ENCODE measurements at places on chromosomes 3 and 15.

GRCh38 chr15:40536501-40536900 lies 28.3 kb downstream of the CCDC32 start:
- no peak for DNase-seq

DNA sequence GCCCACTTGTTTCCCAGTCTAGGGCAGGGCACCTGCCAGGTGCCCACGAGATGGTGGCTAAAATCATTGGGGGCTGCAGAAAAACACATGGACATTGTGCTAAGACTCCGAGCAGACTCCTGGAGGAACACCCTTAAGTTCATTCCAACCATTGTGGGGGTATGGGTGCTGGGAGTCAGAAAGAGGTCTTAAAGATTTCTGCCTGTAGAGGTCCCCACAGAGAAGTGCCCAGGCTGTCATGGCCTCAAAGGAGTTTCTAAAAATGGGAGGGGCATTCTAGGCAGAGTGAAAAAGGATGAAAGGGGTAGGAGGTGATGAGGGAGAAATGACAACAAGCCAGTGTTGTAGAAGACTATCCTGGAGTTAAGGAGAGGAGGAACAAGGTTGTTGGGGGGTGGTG lies 17.1 kb downstream of the RBP1 start:
- DNase-seq, result no peak

DNA sequence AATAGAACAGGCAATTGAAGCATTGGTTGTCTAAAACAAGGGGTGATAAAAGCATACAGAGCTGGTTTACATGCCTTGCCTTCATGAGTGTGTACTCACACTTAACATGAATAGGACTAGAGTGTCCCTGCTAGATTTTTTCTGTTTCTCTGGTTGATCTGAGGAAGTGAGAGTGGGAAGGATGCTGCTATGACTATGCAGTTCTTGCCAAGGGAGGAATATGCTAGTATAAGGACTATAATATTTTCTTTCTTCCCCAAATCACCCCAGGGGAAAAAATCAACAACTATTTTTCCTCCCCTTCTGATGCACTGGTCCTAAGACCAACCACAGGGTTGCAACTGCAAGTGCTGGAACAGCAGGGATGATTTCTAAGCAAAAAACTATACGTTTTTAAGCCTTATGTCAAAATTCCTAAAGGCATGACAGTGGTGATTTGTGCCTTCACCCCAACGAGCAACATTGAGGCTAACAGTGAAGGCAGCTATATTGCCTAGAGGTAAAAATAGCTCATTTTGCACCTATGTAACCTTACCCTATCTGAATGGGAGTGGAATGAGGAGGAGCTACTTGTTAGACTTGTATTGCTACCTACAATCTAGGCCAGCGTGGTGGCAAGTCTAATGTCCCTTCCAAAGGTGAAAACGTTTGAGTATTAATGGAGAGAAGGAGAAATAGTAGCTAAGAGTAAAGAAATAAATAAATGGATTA lies 33.5 kb upstream of the USP8 start:
- no peak for DNase-seq

DNA sequence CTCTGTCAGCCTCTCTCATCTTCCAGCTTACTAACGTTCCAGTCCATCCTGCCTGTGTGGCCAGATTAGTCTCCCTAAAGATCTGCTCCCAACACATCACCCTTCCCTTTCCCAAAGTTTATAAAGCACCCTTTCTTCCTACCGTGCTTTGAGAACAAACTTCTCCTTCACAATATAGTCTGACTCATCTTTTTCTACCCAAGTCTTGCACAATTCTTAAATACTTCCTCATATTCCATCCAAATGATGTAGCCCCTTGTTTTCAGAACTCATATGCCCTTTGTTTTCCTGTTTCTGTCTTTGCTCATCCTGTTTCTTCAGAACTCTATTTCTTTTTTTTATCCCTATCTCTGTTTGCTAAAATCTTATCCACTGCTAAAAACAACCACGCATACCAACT lies 326.8 kb downstream of the MFSD1 start:
- DNase-seq, result no peak

GRCh38 chr3:65313666-65314065 lies 625.9 kb upstream of the ADAMTS9 start:
- no peak for DNase-seq

DNA sequence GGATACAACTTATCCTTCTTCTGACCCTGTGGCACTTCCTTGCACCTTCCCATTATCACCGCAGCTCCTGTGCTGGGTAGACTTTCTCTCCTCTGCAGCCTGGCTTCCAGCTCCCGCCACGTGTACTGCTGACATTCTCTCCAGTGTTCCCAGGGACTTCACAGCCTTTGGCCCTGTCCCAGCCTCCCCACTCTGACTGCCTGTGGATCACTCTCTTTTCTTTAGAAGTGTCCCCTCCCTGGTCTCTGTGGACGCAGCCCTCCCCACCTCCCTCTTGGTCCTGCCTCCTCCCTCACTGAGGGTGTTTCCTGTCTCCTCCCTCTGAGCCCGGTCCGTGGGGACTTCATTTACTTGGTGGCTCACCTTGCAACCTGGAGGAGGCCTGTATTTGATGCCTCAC lies 17.4 kb downstream of the PDIA5 start:
- DNase-seq, result no peak

DNA sequence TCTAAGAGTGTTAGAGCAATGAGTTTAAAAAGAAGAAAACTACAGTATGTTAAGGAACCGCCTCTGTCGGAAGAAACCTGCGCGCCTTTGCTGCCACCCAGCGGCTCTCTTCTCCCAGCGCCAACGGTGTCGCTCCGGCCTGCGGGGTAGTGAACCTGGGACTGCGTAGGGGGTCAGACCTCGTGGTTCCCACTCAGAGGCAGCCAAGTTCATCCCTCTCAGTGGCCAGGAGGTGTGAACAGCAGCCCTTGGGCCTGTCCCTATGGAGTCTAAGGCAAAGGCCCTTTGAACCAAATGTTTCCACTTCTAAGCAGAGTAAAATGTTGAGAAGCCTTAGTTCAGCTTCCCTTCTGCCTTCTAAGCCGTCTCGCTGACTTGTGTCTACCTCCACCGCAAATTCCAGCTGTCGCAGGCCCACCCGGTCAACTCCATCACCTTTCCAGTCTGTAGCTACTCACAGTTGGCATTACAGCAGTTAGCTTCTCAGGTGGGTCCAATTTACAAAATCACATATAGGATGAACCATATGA lies 980 bp upstream of the RAB27A start:
- peak; percentile 75 for DNase-seq

- DNase-seq, result no peak
Observed at GRCh38 chr15:60913900-60914299, 315.2 kb downstream of the RORA start.

DNA sequence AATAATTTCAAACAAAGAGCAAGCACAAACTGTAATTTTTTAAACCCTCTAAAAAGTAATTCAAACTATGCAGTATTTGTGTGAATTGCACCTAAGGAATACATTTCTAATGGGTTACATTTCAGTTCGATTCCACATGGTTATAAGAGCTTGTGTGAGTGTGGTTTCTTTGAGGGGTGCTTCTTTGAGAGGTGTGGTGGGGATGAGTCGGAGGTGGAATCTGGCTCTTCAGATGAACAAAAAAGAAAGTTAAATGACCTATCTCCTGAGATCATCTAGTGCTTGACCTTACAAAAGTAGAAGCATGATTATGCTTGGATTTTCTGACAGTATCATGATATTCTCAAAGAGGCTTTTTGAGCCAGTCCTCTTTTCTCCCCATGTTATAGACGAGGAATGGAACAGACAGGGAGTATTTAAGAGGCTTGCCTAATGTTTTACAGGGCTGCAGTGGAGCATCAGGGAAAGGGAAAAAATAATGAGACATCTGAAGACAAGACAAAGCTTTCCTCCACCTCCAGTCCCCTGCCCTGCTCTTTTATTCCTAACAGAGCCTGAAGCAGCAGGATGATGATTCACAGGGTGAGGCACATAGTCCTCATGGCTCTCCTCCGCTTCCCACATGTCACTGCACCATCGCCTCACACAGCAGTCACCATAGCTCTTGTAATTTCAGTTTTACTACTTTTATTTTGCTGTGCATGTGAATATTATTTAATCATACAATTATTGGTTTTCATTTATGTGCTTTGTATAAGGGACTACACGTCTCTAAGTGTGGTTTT lies 82.0 kb downstream of the LYSMD4 start:
- DNase-seq, result no peak

DNA sequence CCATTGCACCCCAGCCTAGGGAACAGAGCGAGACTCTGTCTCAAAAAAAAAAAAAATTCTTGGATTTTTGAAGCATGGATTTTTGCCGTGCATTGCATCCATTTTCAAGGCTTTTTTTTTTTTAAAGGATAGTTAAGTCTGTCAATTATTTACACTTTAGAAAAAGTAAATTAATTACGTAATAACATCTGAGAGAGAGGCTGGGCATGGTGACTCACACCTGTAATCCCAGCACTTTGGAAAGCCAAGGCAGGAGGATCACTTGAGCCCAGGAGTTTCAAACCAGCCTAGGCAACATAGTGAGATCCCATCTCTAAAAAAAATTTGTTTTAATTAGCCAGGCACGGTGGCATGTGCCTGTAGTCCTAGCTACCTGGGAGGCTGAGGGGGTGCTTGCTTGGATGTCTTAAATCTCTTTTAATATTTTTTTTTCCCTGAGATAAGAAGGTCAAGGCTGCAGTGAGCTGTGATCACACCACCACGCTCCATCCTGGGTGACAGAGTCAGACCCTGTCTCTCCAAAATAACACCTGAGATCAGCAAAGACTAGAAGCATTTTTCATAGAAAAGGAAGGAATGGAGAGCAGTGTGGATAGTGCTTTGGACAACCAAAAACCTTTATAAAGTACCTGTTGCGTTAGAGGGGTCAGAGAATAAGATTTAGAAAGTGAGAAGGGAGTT lies 6.8 kb upstream of the SENP7 start:
- no peak for DNase-seq

- no peak for DNase-seq
Observed at GRCh38 chr3:73813291-73813690, 188.6 kb upstream of the PDZRN3 start.

GRCh38 chr3:185995352-185995751 lies 57.5 kb upstream of the TRA2B start:
- DNase-seq, result no peak

GRCh38 chr3:110752307-110752706 lies 319.3 kb upstream of the NECTIN3 start:
- no peak for DNase-seq

DNA sequence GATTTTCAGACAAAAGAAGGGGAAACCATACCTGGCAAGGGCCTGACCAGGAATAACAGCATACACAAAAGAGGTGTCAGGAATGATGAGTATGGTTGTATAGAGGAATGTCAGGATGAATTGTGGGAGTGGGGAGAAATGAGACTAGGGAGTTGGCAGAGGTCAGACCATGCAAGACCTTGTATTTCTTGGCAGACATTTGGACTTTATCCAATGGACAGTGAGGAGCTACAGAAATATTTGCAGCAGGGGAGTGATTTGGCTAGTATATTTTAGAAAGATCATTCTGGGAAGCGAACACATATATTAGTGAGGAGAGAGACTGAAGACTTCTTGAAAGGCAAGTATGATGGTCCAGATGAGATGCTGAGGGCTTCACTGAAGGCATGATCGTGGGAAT lies 25.4 kb upstream of the ALPK3 start:
- no peak for DNase-seq

GRCh38 chr3:135076341-135076740 lies 281.3 kb downstream of the EPHB1 start:
- no peak for DNase-seq

- DNase-seq, result no peak
Observed at GRCh38 chr15:47184003-47184907, 533.0 kb upstream of the SEMA6D start.

GRCh38 chr15:69756440-69756839 lies 303.8 kb downstream of the RPLP1 start:
- DNase-seq, result no peak

GRCh38 chr15:77173487-77173886 lies 102.6 kb upstream of the TSPAN3 start:
- no peak for DNase-seq

DNA sequence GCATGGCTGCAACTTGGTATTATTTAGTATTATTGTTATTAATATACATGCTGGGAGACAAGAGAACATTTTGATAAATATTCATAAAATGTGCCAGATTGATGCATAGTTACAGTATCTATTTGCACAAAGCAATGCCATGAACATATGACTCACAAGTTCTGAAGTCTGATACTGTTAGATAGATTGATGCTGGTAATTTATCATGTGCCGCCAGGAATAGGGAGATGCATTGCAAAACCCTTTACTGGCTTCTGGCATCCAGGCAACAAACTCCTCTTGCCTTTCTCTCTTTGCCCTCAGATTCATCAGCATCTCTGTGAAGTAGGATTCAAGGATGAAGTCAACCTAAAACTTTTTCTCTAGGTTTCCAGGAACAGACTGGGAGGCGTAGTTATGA lies 41.0 kb upstream of the SLC25A26 start:
- DNase-seq, result no peak

DNA sequence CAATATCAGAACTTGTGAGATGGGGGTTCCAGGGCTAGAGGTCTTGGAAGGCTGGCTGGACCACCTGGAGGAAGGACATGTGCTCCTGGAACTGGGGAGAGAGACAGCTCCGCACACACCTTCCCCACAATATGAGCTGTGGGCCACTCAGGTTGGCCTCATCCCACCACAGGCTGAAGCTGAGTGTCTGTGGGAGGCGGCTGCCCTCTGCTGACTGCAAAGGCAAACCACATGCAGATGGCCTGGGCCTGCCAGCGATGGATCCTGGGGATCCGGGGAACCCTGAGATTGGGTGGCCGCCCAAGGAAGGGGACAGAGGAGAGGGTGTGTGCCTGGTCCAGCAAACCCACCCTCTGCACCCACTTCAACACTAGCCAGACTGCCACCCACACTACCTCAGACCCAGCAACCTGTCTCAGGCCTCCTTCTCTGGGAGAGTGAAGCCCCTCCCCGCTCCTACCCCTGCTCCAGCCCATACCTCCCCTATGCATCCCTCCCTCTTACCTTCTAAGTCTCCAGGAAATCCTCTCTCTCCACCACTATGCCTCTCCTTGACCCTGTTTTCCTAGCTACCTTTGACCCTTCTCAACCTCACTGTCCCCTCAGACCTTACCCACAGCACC lies 44.8 kb downstream of the CYP11A1 start:
- DNase-seq, result peak; percentile 32

DNA sequence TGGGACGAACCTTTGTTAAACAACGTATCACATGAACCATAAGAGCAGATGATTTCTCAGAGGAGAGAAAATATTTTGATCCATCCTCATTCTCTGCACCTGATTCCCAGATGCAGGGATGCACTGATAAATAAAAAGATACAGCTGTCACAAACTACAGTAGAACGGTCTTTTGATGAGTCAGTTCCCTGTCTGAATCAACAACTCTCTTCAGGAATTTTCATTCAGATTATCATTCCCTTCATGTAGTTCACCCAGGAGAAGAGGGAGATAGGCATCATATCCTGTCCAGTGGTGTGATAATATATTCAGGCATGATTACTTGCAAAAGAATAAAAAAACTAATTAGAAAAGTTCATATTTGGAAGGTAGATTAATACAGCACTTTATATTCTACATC lies 521.5 kb downstream of the PYDC2 start:
- DNase-seq, result no peak

DNA sequence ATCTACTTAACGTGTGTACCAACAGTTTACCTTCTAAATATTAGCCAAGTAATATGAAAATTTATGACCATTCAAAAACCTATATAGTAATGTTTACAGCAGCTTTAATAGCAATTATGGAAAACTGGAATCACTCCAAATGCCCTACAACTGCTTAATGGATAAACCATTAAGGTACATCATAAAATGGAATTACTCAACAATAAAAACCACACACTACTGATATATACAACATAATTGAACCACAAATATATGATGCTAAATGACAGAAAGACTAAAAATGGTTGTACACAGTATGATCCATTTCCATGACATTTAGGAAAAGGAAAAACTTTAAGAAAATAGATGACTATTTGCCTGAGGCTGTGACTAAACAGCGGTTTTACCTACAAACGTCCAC lies 467.1 kb upstream of the EPHA6 start:
- DNase-seq, result no peak

All from stimulated activated CD4-positive, alpha-beta T cell treated with anti-CD3 and anti-CD28 coated beads, TNF-alpha, amount 100 ng/mL, for 24 hours (primary cell).